ENCODE measurements at places on chromosomes 4 and X.

GRCh38 chr4:23889391-23889790 is 456 bp downstream of the PPARGC1A start:
- DNase-seq = no peak

- peak; percentile 67 for DNase-seq
Measured at GRCh38 chr4:118957722-118958445, 69.2 kb downstream of the SYNPO2 start.

DNA sequence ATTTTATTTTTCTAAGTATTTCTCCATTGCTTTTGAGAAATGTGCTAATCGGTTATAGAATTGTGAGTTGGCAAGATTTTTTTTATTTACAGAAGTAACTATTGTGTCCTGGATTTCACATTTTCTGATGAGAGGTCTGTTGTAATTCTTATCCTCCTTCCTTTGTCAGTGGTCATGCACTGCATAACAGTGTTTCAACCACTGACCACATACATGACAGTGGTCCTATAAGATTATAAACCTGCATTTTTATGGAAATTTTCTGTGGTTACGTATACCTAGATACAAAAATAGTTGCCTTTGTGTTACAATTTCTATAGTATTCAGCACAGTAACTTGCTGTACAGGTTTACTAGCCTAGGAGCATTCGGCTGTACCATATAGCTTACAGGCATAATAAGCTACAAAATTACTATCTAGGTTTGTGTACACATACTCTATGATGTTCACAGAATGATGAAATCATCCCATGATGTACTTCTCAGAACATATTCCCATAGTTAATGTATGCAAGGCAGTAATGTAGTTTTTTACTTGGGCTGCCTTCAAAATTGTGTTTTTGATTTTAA is 47.8 kb downstream of the APELA start:
- DNase-seq = no peak

DNA sequence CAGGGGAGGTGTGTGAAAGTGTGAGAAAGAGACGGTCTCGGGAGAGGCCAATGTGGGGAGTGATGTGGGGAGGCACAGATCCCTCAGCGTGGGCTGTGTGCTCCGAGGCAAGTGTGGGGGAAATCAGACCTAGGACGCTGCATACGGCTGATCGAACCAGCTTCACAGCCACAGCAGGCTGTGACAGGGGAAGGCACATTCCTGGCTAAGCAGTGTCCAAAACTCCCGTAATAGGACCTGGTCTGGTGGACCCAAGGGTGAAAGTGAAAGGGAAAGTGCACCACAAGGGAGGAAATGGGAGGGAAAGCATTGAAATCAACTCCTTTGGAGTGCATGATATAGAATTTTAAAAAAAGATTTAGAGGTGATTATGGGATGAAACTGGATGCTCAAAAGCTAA is 10.9 kb upstream of the RHOXF2 start:
- DNase-seq = no peak

DNA sequence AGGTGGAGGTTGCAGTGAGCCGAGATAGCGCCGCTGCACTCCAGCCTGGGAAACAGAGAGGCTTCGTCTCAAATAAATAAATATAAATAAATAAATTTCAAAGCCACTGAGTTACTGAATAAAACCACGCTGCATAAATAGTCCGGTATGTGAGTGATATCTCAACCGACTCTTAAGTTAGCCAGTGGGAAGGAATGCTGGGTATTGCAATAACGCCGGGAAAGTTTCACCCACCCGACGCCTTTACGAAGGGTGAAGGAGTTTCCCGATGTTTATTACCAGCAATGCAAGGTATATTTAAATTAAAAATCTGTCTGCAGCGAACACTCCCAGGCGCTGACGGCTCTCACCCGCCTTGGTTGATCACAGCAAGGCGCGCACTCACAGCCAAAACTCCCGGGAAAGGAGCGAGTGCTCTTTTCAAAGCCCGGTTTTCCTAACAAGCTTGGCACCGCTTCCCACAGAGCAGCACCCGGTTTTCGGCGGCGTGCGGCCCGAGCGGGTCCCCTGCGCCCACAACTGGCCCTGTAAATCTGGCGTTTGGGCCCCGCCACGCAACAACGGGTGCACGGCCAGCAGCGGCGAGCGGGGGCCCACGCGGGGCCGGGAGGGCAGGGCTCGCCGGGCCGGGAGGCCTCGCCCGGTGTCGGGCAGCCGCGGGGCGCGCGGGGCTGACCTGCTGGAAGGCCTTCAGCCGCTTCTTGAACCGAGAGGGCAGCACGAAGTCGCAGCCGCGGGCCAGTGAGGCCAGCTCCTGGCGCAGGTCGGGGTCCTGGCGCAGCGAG is 13.7 kb downstream of the PPP2R3B start:
- DNase-seq = peak; percentile 42

GRCh38 chr4:65023883-65024670 is 614.8 kb upstream of the TECRL start:
- no peak for DNase-seq

DNA sequence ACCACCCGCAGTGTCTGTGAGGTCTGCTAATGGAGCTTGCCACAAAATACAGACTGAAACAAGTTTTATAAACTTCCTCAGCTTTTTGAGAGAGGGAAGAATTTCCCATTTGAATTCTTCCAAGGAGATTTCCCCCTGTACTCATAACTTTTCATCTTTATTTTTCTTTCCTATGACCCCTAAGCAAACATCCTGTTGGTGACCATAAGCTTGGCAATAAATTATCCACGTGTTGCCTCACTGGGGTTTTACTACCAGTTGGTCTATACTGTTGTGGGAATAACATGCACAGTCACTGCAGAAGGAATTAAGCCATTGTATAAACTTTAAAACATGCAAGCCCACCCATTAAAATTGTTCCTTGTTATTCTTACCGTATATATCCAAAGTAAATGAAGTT is 86.2 kb downstream of the SLC39A8 start:
- no peak for DNase-seq

GRCh38 chr4:23577398-23577797 is 312.4 kb downstream of the PPARGC1A start:
- no peak for DNase-seq

DNA sequence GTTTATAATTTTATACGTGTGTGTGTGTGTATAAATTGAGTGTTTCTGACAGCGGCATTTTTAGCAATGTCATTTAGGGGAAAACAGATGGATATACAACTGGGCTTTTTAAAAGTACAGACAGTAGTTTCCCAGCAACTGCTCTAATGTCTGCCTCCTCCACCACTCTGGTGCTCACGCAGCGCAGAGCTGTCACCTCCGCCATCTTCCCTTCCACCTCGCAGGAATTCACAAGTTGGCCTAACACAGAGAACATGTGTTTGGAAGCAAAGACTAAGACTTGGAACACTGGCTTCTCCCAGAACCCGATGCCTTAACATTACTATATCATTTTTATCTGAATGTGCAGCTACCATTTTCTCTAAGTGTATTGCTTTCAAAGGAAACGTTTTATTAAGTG is 158.3 kb upstream of the FSTL5 start:
- no peak for DNase-seq

- DNase-seq = no peak
Measured at GRCh38 chr4:112594993-112595392, 41.7 kb downstream of the ZGRF1 start.

DNA sequence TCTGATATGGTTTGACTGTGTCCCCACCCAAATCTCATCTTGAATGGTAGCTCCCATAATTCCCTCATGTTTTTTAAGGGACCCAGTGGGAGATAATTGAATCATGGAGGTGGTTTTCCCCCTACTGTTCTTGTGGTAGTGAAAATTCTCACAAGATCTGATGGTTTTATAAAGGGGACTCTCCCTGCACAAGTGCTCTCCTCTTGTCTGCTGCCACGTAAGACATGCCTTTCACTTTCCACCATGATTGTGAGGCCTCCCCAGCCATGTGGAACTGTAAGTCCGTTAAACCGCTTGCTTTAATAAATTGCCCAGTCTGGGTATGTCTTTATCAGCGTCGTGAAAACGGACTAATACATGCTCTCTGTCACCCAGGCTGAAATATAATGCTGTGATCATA is 200.9 kb upstream of the SLIT2 start:
- DNase-seq = no peak

- DNase-seq = no peak
Measured at GRCh38 chr4:154739111-154739510, 4.7 kb upstream of the LRAT start.

DNA sequence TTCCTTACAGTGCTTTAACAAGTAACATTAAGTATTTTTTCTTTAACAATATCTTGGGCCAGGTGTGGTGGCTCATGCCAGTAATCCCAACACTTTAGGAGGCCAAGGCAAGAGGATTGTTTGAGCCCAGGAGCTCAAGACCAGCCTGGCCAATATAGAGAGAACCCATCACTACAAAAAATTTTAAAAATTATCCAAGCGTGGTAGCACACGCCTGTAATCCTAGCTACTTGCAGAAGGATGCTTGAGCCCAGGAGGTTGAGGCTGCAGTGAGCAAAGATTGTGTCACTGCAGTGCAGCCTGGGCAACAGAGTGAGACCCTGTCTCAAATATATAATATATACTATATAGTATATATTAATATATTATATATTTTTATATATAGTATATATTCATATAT is 162.2 kb downstream of the ZNF674 start:
- no peak for DNase-seq

DNA sequence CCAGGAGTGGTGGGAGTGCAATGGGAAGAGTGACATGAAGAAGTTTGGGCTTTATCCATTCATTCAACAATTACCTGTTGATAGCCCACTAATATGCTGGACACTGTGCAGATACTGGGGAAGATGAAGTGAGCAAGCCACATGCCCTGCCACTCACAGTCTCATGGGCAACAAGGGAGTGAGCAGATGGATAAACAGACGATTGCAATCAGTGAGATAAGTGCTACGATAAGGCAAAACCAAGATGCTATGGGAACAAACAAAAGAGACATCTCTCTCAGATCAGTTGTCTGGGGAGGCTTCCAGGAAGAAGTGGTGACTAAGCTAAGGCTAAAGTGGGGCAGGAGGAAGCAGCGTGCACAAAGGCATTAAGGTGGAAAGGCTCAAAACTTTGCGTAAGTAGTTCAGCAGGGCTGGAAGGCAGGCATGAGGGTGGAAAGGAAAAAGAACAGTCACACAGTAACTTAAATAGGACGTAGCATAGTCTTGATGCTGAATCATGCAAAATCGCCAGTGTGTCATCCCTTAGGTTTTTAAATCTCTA is 31.7 kb downstream of the GAB3 start:
- peak; percentile 33 for DNase-seq

DNA sequence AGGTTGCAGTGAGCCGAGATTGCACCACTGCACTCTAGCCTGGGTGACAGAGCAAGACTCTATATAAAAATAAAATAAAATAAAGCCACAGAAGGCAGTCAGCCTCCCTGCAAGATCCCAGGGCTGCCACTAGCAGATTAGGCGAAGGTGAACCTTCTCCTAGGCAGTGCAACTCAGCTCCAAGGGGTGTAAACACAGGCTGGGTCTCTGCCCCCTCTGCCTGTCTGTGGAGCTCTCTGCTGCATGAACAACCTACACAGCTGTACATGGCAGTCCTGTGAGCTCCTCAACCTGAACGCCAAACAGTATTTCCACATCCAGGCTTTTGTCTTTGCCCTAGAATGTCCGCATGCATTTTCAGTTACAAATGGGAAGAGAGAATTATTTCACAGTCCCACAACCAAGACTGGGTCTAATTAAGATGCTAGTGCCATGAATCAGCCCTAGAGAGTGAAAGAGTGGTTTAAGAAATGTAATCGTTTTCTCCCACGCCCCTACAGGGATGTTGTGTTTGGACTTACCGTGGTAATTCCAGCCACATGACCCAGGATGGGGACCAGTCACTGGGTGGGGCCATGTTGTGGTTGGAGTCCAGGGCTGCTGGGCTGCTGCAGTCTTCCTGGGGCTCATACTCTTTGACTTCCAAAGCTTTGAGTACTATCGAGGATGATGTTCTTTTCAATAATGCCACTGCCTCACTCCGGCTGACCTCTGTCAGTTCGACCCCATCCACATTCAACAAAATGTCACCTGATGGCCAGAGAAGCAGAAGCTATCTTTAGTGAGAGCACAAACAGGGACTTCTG is 99.0 kb downstream of the FIP1L1 start:
- DNase-seq = peak; percentile 100

DNA sequence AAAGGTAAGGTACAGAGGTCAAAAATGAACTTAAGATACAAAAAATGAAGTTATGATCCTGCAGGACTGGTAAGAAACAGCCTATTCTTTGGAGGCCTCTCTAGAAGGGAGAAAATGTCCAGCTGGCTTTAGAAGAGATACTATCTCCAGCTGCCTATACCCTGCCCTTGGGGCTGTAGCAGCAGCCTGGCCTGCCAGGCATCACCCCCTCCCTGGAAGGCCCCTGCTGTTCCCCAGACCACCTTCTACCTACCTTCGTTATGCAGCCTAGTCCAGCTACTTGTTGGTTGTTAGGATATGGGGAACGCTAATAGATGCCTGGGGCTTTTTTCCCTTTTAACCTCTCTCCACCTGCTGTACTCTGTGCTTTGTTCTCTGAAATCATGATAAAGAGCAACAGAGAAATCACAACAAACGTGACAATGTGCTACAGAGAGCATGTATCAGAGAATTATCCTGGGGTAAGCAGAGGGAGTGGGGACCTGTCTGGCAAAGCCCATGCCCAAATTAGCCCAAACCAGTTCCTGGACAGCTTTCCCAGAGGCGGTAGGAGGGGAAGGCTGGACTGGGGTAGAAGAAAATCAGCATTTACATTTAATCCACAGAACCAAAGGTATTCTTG is 34.5 kb downstream of the FRMD7 start:
- DNase-seq = no peak

GRCh38 chrX:130893356-130894085 is 9.5 kb downstream of the ENOX2 start:
- no peak for DNase-seq

- DNase-seq = no peak
Measured at GRCh38 chrX:20244931-20245330, 21.8 kb downstream of the RPS6KA3 start.
